ENCODE measurements at places on chromosomes 1 and 21.

DNA sequence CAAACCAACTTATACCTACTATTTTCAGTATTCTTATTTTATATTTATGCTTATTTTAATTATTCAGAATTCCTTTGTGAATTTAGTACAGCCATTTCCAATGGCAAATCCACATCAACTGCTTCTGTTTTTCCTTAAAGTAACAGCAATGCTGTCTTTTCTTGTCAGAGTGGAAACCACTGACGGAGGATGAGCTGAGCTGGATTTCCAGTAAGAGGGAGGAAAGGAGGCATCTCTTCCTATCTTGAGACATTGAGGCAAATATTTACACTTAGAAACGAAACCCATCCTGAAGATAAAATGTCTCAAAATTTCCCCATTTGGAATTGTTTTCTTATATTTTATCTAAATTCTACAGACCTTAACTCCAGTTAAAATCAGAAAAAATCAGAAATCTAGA, 66.1 kb upstream of the SLC44A3 start:
- DNase-seq, result no peak

DNA sequence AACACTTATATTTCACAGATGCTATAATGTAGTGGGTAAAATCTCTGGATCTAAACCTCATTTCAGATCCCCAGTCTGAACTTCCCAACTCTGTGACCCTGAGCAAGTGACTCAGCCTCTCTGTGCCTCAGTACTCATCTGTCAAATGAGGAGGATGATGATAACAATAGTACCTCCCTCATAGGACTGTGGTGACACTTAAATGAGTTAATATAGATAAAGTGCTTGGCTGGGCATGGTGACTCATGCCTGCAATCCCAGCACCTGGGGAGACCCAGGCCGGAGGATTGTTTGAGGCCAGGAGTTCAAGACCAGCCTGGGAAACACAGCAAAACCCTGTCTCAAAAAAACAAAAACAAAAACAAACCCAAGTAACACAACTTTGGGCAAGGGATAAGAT, 4.7 kb upstream of the ECE1 start:
- DNase-seq, result no peak

DNA sequence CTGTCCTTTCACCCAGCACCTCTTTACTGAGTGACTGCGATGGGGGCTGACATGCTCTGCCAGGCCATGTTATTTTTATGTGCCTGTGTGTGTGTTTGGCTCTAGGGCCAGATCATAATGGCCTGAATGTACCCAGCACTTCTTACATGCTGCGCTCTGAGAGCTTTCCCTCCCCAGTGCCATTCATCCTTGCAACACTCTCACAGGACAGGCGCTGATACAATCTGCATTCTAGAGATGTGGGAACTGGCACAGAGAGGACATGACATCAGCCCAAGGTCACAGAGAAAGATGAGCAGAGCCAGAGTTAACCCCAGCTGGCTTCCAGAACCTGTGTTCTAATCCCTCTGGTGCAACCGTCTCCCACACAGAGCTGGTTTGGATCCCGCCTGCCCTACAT, 54.5 kb downstream of the ARHGEF10L start:
- DNase-seq, result no peak

DNA sequence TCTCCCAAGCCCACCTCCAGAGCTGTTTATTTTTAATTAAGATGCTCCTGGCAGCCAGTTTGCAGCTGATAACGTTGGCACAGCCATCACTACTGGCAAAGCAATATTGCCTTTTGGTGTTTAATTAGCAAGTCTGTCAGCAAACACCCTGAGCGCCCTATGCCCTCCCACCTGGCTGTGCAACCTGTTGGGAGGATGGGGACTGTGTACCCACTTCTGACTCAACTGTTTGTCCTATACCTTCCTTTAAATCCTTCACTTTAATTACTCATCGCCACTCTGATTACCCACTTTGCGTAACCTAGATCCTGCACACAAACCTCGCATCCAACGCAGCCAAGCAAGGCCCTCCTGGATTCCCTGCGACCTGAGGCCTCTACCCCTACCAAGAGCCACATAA, 67.1 kb downstream of the BCAR3 start:
- DNase-seq, result no peak

DNA sequence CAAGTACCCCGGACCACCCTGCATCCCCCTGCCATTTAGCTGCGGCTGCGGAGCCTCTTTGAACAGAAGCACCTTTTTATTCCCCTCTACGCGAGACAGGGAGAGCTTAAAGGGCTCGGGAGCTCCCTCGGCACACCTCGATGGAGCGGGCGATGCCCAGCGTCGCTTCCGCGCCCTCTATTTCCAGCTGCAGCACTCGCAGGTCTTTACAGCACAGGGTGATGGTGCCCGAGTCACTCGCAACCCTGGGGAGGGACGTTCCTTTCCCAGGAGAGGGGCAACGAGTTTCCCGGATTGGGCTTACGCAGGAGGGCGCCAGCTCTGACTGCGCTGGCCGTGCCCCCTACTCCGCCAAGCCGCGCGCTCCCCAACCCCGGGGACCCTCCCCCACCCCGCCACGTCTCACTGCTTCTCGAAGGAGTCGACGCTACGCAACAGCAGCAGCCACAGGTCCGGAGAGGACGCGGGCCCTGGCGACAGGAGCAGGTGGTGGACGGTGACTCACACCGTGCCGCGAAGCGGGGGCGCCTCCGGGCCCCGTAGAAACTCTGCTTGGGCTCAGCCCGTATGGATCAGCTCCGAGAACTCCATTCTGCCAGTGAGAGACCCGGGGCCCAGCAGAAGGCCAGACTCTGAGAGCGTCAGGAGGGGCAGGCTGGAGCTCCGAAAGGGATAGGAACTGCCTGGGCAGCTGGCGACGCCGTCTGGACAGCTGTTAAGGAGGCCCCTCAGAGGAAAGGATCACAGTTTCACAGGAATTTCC, 5.8 kb upstream of the FAM167B start:
- DNase-seq, result no peak

DNA sequence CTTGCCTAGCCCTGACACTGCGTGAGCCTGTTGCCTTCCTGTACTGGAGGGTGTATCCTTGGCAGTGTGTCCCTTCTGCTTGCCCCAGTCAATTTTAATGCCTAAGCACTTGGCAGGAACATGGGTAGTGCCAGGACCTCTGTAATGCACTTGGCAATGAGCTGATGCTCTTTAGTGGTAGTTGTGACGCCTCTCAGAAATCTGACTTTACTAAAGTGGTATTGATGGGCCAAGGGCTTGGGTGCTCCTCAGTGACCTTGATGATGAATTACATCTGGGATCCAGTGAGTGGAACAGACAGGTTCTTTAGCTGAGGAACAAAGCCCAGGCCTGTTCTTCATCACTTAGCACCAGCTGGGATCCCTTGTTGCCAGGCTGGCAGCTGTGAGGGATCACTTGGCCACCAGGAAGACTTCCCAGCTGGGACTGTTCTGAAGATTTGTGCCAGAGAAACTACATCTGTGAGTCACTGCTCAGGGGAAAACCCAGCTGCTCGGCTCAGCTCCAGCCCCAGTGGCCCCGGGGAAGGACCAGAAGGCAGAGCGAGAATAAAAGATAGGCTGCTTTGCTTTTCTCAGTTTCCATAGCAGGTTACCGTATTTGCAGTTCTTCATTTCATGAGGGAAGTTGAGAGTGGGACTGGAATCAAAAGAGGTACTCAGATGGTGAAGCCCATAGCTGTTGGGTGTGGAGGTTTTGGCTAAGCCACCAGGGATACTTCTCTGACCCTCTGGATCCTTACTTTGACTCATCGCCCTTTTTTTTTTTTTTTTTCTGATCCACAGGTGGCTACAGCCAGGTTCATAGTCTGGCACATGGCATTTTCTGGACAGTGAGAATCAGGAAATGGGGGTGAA, 28.5 kb upstream of the KCNA2 start:
- DNase-seq, result peak; percentile 27

DNA sequence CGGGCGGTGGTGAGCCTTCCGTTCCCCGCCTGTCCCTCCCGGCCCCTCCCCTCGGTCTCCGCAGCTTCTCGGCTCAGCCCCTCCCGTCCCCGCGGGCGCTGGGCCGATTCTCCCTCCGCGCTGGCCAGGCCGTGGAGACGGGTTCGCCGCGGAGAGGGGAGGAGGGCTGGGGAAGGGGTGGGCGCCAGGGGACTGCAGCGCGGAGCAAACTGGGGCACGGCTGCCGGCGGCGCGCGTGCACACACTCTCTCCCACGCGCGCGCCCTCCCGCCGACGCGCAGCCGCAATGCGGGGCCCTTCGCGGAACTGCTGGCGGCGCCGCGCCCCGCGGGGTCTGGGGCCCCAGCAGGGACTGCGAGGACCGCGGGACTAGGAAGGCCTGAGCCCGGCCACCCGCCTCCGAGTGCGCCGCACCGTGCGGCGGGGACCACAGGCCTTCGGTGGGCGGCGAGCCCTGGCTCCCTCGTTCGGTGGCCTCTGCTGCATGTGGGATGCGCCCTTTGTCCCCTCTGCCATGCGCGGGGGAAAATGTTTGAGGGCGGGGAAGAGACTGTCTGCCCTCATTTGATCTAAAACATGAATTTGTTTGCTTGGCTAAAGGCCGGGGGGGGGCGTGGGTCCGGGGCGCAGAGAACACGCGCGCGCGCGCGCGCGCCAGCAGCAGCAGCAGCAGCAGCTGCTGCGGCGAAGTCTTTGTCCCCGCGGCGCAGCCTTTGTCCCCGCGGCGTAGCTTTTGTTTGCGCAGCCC, 90.7 kb upstream of the VAMP3 start:
- no peak for DNase-seq

DNA sequence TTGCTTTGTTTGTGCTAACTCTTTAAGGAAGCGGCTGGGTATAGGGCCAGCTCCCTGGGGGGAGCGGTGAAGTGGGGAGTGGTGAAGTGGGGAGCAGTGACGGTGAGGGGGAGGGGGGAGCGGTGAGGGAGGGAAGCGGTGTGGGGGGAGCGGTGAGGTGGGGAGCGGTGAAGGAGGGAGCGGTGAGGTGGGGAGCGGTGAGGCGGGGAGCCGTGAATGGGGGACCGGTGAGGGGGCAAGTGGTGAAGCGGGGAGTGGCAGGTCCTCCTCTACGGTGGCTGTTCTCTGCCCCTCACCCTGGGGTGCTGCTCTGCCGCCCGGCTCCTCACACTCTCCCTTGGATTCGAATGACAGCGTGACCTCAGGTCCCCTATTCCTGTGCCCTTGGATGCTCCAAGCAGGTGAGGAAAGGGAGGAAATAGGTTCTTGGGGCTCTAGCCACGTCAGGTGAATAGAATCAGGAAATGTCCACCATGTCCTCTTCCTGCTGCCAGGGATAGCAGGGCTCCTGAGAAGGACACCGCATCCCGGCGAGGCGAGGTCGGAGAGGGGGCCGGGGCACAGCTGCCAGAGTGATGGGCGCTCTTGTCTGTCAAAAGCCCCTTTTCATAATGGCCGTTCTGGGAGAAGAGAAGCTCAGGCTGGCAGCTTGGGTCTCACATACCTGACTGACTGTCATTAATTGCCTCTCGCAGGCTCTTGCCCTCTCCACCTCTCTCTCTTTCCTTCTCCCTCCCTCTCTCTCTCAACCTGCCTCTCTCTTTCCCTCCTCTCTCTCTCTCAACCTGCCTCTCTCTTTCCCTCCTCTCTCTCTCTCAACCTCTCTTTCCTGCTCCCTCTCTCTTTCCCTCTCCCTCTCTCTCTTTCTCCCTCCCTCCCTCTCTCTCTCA, 134.2 kb downstream of the PGBD5 start:
- DNase-seq, result no peak

- no peak for DNase-seq
Observed at GRCh38 chr1:186301448-186301847, 73.6 kb downstream of the TPR start.

- no peak for DNase-seq
Observed at GRCh38 chr1:201949491-201949890, 3.1 kb upstream of the LMOD1 start.

DNA sequence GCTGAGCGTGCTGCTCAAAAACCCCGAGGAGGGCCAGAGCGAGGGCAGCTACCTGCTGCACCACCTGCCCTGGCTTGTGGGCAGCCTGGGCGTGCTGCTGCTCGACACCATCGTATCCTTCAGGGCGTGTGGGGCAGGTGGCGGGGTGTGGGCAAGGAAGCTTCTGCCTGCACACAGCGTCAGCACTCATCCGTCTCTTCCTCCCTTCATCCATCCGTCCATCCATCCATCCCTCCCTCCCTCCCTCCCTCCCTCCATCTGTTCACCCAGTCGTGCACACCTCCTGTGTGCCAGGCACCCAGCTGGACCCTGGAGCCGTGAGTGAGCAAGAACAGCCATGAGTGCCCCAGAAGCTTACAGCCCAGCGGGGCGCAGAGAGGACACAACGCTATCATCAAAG, 15.2 kb downstream of the SLC66A1 start:
- no peak for DNase-seq

- DNase-seq, result no peak
Observed at GRCh38 chr1:248841702-248842395, 3.8 kb downstream of the ZNF672 start.

GRCh38 chr1:21924503-21925005, 12.6 kb downstream of the HSPG2 start:
- DNase-seq, result no peak

- DNase-seq, result no peak
Observed at GRCh38 chr1:245953876-245954660, 553.0 kb downstream of the SMYD3 start.

GRCh38 chr1:190847166-190847565, 369.5 kb upstream of the BRINP3 start:
- DNase-seq, result no peak

DNA sequence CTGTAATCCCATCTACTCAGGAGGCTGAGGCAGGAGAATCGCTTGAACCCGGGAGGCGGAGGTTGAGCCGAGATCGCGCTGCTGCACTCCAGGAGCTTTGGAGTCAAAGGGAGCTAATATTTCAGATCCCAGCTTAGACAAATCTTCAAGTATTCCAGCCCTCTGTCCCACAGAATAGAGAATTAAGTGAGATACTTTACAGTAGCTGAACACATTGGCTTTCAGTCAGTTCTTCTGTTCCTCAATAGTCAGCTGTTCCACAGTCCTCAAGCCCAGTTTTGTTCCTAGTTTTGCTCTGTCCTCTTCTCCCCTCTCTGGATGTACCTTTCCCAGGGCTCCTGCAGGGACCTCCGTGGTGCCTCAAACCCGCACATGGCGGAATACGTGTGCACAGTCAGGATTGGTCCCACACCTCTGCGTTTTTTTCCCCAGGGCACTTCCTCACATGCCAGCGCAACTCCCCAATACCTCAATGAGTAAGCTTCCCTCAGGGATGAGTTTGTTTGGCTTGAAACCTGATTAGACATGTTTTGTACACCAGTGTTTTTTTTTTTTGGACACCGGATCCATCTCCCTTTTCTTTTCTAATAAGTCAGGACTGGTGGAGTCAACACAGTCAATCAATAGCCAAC, 1.2 kb downstream of the MFN2 start:
- DNase-seq, result no peak

- no peak for DNase-seq
Observed at GRCh38 chr1:167983797-167984420, 47.0 kb upstream of the MPC2 start.

Data from activated naive CD4-positive, alpha-beta T cell (primary cell).